ENCODE measurements at places on chromosomes 11 and 22.

DNA sequence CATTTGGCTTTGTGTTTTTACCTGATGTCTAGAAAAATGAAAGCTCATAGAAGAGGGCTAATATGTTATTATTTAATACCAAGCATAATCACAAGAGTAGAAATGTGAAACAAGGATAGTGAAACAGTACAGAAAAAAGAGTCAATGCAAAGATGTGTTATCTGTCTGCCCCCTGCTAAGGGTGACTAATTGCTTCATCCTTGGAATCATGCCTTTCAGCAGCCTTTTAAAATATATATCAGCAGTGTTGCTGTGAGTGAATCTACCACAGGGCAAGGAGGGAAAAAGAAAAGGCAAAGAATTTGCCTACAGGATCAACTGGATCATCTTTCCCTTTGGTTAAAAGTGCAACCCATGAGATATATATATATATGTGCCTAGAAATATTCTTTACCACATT lies 867.2 kb upstream of the RAG2 start:
- no peak for DNase-seq

DNA sequence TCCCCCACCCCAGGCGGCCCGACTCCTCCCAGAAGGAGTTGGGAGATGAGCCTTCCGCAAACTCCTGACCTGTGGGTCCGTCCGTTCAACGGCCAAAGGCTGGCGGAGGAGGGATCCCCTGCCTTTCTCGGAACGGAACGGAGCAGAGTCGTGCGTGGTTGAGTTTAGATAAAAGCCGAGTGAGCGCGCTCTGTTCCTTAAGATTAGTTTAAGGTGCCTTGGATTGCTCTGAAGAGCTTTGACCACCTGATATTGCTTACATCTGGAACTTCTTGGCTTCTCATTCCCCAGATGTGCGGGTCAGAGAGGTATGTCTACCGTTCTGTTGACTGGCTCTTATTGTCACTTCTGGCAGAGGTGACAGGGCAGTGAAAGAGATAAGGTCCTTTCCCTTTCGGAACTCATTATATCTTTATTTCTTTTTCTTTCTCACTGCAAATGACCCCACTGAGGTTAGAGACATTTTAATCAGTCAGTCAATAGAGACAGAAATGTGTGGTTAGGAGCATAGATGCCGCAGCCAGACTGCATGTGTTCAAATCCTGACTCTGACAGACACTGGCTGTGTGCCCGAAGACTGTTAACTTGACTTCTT lies at the start of gene TRIM6:
Gene TRIM6, plus strand, starts transcription at position 31 of the 595 bp plus-strand sequence. Its CDS starts 261 bp downstream, at position 292.
- no peak for DNase-seq

GRCh38 chr22:27134315-27134701 lies 476.9 kb downstream of the MIAT start:
- no peak for DNase-seq

DNA sequence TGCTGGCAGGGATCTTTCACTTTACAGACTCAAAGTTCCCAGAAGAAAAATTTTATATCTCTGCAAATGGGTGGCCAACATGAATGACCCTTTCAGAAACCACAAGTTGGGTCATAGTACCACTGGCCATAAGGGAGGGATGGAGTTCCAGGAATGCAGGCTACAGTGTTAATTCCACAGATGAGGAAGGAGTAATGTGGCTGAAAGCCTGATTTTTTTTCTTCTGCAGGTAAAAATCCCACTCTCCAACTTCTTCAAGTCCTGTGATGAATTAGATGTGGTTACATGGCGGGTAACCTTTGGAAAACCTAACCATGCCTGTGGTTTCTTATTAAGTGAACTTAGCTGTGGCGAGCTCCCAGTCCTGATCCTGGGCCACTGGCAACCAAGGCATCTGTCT lies 103.2 kb downstream of the SLC1A2 start:
- DNase-seq, result no peak

DNA sequence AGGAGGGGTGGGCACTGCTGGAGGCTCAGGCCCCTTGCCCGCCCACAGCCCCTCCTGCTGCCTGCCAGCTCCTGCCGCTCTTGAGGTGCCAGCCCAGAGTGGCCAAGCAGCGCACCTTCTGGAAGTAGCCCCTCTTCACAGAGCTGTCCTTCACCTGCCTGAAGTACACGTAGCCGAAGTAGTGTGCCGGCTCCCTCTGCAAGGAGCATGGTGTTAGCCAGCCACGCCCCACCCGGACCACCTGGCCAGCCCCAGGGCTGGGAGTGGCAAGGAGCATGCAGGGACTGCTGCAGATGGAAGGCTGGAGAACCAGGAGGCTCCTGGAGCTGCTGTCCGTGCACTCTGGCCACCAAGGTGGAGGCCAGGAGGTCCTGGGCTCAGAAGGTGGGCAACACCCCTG lies 9.6 kb downstream of the DENND6B start:
- DNase-seq, result no peak

GRCh38 chr11:96091476-96091875 lies 167.6 kb upstream of the MTMR2 start:
- no peak for DNase-seq

- no peak for DNase-seq
Measured at GRCh38 chr22:44026630-44027511, 2.8 kb downstream of the PARVB start.

DNA sequence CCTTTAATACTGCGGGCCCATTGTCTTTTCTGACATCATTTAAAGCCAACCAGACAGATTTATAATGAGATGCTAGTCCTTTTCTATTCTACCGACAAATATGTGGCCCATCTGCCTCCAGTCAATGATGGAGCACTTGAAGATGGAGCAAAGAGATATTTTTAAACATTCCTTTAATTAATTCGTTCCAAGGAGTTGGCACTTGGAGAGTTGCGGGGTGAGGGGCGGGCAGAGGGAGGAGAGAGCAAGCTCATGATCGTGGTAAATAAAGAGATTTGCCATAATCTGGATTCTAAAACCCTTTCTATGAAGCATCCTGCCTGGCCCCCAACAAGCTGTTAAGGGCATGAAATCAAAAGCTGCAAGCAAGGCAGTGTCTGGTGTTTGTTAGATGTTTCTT lies 5.0 kb downstream of the SLC1A2 start:
- DNase-seq, result no peak

DNA sequence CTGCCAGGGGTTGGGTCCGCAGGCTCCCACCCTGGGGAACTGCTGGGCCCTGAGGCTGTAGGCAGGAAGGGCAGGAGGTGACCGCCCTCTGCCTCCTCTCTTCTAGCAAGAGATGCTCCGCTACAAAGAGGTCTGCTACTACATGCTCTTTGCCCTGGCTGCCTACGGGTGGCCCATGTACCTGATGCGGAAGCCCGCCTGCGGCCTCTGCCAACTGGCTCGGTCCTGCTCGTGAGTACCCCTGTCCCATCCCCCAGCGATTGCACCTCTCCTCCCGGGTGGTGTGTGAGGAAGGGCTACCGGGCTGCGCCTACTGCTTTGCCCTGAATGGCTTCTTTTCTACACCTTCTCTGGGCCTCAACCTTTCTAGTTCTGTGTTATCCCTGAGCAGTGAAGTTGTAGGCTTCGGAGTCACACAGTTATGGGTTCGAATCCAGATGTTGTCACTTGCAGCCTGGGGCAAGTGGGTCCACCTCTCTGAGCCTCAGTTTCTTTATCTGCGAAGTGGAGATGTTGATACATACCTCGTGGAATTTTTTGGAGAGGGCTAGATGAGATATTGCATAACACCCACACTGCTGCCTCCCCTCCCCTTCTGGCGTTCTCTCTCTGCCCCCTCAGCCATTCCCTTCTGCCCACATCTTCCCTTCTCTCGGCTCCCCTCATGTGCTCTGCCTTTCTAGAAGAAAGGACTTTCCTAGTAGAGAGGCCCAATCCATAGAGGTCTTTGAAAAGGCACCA lies 21.1 kb upstream of the MYRF start:
- no peak for DNase-seq

DNA sequence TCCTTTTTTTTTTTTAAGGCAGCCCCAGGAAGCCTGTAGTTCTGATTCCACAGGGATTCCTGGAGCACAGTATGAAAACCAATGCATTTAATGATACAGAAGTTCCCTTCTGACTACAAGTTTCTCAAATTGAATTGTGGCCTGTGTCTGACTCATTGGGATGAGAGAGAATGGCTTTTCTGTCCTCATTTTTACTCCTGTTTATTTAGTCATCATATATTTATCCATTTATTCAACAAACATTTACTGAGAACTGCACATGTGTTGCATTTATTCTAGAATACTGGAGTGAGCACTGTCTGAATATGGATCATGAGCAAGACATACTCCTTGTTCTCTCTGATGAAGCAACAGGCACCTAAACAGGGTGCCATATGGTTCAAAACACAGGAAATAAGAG lies 231.2 kb downstream of the NTM start:
- no peak for DNase-seq

DNA sequence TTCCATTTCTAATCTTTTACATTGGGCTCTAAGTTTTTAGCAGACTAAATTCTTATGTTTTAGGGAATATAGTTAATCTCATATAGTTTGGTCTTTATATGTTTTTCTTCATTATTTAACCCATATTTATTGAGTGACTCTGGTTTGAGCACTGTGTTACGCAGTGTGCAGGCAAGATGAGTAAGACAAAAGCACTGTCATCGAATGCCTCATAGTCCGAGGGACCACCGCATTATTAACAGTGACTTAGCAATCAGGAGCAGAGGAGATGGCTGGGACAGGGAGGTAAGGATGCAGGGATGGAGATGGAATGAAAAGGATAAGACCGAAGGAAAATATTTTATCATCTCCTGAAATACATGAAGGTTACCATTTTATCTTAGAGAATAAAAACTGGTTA lies 65.2 kb upstream of the CTSC start:
- DNase-seq, result no peak

GRCh38 chr11:61158691-61159381 lies 2.4 kb downstream of the VPS37C start:
- no peak for DNase-seq

GRCh38 chr22:21651521-21652009 lies 9.5 kb downstream of the SDF2L1 start:
- DNase-seq, result no peak

- DNase-seq, result no peak
Measured at GRCh38 chr22:47780281-47780875, 1017.9 kb downstream of the TBC1D22A start.

- DNase-seq, result no peak
Measured at GRCh38 chr11:62400760-62401159, 18.1 kb upstream of the SCGB1A1 start.

DNA sequence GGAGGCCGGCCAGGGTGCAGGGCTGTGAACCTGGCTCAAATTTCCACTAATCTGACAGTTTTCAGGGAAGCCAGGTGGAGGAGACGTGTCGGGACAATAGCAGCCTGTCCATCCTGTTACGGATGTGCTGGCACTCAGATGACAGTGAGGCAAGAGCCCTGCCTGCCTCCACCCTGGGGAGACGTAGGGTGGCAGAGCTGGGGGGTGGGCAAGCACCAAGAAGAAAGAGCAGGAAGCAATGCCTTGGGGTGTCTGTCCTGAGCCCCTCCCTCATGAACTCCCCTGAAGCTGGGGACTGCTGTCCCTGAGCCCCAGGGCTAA lies 10.0 kb upstream of the TRIM29 start:
- no peak for DNase-seq

- no peak for DNase-seq
Measured at GRCh38 chr11:128725630-128726319, 31.9 kb downstream of the FLI1 start.

- no peak for DNase-seq
Measured at GRCh38 chr11:32023370-32024305, 67.2 kb upstream of the RCN1 start.

DNA sequence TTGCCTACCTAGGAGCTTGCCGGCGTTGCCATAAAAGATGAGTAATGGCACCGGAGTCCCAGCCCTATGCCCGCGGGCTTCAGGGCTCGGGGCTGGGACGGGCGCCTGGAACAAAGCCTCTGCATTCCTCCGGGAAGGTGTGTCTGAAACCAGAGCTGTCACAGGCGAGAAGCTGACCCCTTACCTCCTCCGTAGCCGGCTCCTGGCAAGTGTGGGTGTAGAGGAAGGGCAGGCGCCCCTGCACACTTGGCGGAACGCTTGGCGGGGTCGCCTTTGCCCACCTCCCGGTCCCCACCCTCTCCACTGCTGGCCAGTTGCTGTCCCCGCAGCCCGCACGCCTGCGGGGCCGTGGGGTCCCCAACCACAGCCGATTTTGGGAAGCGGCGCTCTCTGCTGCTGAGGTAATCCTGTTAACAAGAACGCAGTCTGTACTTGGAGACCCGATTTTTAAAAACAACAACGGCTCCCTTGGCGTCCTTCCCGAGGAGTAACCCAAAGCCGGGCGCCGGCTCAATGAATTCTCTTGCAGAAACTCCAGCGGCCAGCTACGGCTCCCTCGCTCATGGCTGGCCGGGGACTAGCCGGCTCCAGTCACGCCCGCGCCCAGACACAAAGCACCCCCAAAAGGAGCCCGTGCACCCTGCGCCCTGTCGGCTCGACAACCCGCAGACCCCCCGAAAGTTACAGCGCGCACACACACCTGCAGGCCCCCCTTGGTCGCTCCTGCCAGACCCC lies 89.2 kb downstream of the PLEKHA7 start:
- no peak for DNase-seq

DNA sequence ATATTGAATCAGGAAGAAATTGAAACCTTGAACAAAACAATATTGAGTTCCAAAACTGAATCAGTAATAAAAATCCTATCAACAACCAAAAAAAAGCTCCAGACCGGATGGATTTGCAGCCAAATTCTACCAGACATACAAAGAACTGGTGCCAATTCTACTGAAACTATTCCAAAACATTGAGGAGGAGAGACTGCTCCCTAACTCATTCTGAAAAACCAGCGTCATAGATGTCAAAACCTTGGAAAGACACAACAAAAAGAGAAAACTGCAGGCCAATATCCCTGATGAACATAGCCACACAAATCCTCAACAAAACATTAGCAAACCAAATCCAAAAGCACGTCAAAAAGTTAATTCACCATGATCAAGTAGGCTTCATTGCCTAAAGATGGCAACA lies 353.8 kb downstream of the TMEM135 start:
- DNase-seq, result no peak

DNA sequence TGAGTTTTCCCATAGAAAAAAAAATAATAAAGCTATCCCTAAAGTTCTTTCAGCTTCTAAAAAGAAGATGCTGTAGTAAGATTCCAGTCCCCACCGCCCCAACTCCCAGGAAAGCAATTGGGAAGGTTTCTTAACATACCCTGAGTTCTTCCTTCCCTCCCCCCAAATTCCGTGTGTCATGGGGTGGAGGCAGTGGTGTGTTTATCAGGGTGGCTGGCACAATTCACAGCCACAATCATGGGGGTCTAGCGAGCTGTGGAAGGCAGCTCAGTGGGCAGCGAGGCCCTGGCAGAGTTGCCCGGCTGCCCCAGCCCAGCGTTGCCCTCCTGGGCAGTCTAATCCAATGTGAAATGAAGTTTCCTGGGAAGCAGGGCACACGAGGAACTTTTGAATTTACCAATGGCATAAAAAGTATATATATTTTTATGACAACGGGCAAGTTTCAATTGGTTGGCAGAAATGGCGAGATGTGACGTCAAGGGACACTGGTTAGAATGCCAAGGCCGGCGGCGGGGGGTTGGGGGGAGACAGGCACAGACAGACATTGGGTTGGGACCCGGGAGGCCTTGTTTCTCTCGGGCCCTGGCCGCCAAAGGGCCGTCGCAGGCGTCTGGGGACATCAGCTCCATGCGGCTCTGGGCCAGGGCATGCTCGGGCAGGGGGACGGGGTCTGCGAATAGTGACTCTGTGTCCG lies 80.7 kb upstream of the PPARA start:
- DNase-seq, result no peak

GRCh38 chr11:86681483-86681756 lies 9.0 kb upstream of the ME3 start:
- DNase-seq, result no peak

All from vagina (tissue), 2 donors.